ENCODE measurements at places on chromosomes 2 and 18.

DNA sequence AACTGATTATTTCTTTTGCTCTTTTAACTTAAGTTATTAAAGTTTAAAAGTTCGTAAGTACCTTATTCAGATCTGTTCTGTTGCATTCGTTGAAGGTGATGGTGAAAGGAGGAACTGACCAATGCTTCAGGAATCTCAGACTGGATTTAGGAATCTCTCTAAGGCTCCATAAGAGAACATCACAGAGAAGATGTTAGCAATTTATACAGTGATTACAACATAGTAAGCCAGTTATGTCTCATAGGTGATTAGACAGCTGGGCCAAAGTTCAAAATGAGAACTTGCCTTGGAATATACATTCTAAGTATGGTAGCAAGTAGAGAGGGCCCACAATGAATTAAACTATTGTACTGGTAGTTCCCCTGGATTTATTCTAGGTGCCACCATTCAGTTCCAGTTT, 3.2 kb downstream of the MARS2 start:
- DNase-seq, result no peak

GRCh38 chr18:80198391-80198790, 48.9 kb downstream of the PARD6G start:
- DNase-seq, result no peak

GRCh38 chr2:207734264-207734635, 22.8 kb downstream of the CCNYL1 start:
- no peak for DNase-seq

DNA sequence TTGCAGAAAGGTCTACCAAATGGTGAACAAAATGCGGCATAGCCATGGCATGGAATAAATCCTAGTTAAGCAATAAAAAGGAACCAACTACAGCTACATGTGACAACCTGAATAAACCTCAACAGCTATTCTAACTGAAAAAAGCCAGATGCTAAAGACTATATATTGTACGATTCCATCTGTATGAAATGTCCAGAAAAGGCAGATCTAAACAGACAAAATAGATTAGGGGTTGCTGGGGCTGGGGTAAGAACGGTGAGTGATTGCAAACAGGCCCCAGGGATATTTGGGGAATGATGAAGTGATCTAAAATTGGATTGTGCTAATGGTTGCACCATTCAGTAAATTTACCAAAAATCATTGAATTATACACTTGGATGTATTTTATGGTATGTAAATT, 2.8 kb downstream of the CCDC68 start:
- DNase-seq, result no peak

DNA sequence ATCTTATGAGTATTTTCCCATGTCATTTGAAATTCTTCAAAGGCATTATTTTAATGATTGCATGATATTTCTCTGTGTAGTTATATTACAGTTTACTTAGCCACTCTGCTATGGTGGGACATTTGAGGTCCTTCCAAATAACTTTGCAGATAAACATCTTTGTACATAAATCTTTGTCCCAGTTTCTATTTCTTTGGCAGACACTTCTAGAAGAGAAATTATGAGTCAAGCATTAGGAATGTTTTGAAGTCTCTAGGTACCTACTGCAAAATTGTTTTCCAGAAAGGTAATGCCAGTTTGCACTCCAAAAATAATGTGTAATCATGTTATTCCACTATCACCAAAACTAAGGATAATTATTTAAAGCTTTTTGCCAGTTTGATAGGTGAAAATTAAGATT, 149.7 kb downstream of the EN1 start:
- no peak for DNase-seq

GRCh38 chr2:24730481-24730880, 62.7 kb downstream of the PTRHD1 start:
- no peak for DNase-seq

GRCh38 chr2:1678609-1679008, 65.7 kb downstream of the PXDN start:
- no peak for DNase-seq

DNA sequence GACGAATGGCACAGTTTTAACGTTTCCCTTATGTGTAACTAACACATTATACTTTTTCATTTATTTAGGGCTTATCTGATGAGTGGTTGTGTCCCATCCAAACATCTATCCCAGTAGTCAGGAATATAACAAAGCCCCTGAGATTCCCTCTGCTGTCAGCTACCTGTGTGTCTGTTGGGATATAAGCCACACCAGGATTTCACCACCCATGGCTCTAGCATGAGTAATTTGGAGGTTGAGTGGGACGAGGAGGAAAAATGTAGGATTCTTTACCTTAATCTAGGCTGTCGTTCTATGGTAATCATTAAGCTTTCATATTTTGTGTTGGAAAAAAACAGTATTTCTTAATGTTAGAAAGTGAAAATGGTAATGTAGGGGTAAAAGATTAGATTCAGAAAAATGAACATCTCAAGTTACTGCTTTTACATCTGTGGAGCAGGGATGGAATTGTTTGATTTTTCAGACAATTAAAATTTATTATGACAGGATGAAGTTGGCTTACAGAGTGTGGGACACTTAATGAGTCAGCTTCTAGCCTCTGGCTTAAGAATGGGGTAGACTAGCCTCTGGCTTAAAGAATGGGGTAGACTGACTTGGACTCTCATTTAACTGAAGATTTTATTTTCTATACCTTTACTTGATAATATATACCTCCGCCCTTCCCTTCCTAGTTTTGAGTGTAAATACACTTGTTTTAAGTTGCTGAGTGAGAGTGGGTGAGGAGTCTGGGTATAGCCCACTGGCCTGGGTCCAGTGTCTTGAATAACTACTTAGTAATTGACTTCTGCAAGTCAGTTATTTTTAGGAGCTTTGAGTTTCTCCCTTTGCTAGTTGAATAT, 88.5 kb upstream of the RANBP2 start:
- no peak for DNase-seq

DNA sequence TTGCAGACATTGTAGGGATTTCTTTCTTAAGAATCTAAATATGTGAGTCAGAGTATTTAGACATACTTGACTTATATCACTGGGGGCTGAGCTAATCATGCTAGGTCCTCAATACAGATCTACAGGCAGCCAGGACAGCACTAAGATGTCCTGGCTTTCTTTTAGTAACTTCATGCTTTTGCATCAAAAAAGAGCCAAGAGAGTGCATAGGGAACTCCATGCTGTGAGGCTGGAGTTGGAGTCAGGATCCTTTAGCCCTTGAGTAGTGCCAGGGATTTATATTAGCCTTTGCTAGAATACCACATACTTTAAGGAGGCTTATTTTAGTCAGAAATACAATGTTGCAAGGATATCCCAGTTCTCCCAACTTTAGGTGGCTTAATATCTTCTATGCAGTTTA, 289.7 kb downstream of the CCDC85A start:
- no peak for DNase-seq

- no peak for DNase-seq
Measured at GRCh38 chr2:9212010-9212635, 5.5 kb downstream of the ASAP2 start.

GRCh38 chr18:398935-399630, 101.4 kb downstream of the COLEC12 start:
- DNase-seq, result no peak

GRCh38 chr18:56722518-56722917, 71.4 kb downstream of the WDR7 start:
- DNase-seq, result no peak

DNA sequence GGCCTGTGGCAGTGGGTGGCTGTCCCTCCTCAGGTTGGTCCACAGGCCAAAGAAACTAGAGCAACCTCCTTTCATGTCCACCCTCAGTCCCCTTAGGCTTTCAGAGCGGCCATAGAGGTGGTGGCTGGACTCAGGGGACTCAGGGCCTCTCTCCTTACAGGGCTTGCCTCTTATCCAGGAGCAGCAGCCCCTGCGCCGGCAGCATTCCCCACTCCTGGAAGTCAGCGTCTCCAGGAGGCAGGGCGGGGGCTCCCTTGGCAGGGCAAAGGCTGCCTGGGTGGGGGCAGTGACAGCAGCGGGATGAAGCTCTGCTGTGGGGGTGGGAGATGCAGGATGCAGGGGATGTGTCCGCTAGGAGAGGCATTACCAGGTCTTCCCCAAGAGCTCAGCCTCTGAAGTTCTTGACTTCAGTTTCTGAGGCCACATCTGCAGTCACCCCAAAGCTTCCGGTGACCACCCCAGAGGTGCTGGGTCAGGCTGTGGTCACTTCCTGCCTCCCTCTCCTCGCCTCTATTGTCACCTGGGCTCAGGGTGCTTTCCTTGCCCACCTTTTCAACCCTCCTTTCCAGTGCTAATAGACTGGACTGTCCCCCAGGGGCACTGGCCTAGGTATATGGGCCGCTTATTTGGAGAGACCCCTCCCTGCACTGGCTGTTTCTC, 8.6 kb upstream of the GPR55 start:
- DNase-seq, result no peak

- no peak for DNase-seq
Measured at GRCh38 chr2:24509840-24510239, 18.8 kb downstream of the NCOA1 start.

- DNase-seq, result no peak
Measured at GRCh38 chr18:9950289-9951016, 36.6 kb downstream of the VAPA start.

- DNase-seq, result no peak
Measured at GRCh38 chr2:67295406-67295805, 101.7 kb upstream of the ETAA1 start.

GRCh38 chr2:237432484-237433092, 18.6 kb upstream of the COL6A3 start:
- peak; percentile 89 for DNase-seq

DNA sequence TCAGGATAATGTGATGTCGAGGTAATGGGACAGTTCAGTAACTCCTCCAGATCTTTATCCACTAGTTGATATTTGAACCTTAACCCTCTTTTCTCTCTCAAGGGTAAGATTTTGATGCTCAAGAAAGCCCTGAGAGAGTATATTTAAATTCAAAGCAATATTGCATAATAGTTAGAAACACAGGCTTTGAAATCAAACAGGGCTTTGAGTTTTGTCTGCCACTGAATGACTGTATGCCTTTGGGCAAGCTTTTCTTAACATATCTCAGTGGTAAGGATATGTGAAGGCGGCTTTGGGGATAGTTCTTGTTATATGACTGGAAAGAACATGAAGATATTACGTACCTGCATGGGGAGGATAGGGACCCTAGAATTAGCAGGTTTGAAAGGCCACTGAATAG, 11.1 kb downstream of the ITPRID2 start:
- DNase-seq, result no peak

GRCh38 chr2:240983996-240984498, 14.4 kb upstream of the SNED1 start:
- no peak for DNase-seq

DNA sequence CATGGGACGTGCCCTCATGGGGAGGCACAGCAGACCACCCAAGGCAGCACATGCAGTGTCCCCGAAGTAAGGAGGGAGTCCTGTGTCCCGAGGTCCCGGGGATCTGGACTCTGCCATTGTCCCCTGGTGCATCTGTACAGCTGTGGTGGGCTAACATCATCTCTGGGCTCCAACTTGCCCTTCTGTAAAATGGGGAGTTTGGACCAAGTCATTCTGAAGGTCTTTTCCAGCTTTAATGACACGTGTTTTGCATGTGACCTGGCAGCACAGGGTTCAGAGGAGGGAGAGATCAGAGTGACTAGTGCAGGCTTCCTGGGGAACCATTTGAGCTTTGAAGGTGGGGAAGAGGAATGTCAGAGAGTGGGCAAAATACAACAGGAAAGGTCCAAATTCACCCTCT, 21.5 kb downstream of the ITM2C start:
- no peak for DNase-seq

- no peak for DNase-seq
Measured at GRCh38 chr2:204452464-204453023, 92.7 kb upstream of the PARD3B start.

DNA sequence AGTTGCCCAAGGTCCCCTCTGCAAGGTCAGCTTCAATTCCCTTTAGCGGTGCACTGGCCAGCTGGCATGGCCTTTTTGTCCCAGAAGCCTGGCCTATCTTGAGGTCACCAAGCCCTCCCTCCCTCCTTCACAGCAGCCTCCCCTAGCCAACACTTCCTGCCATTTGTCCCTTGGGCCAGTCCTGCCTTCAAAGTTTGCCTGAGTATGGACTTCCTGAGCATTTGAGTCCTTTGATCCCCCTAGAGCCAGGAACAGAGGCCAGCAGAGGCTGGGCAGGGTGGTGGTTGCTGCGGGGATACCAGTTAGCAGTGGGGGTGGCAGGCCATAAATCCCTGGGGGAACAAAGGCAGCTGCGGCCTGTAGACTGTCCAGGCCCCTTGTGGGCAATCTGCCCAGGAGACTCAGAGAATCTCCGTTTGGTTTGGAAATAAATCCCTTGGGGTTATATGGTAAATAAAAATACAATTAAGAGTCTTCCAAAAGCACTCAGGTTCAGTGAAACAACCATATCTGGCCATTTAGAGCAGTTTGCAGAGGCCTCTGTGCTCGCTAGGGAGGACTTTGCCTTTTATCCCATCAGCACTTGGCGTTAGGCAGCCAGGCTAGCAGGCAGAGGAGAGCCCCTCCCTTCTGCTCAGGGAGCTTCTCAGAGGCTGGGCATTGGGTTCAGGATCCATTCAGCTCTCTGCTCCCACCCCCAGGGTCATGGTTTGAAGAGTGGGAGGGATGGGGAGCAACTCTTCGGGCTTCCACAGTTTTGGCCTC, 3.1 kb upstream of the HES6 start:
- no peak for DNase-seq

- no peak for DNase-seq
Measured at GRCh38 chr2:160208655-160209515, 8.8 kb upstream of the ITGB6 start.

GRCh38 chr2:64924170-64924934, 64.8 kb upstream of the SLC1A4 start:
- DNase-seq, result no peak

GRCh38 chr18:3323900-3324299, 62.0 kb downstream of the MYL12B start:
- DNase-seq, result no peak

All from stimulated activated CD8-positive, alpha-beta memory T cell treated with anti-CD3 and anti-CD28 coated beads, Interleukin-15, amount 100 ng/mL, for 48 hours (primary cell).